Neural progenitor cell (in vitro differentiated cells): ENCODE measurements at places on chromosomes 7 and 10.
A peak's percentile ranks its signal among the peaks of the same experiment; 100 is the strongest.

- no peak for DNase-seq
Measured at GRCh38 chr7:126103582-126103981, 1149.2 kb downstream of the GRM8 start.

- DNase-seq, result no peak
Measured at GRCh38 chr10:120181154-120181553, 275.9 kb upstream of the PLPP4 start.

GRCh38 chr10:80407812-80408241 lies 524 bp upstream of the PRXL2A start:
- peak; percentile 46 for DNase-seq

GRCh38 chr10:132710036-132710686 lies 75.8 kb downstream of the NKX6-2 start:
- no peak for DNase-seq

- no peak for DNase-seq
Measured at GRCh38 chr7:103063895-103064294, 10.7 kb downstream of the FBXL13 start.

- DNase-seq, result peak; percentile 52
Measured at GRCh38 chr10:7788639-7789286, 786 bp downstream of the ATP5F1C start.

DNA sequence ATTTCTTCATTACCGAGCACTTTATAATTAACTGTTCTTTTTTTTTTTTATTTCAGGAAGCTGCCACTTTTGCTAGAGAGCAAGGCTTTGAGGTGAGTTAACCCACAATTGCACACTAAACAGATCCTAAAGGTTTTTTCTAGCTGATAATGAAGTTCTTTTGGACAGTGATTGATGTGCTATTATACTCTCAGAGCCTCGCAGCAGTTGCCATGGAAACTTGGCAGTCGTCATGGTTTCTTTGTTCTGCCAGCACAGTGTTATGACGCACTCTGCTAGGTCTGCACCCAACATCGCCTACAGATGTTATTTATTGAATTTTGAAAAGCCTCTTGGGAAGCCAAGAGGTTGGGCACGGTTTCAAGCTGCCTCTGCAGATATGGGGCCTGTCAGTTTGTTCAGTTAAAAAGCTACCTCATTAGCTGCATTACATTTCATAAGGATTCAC lies 237.2 kb upstream of the KAT6B start:
- peak; percentile 81 for DNase-seq
